ENCODE measurements at places on chromosomes 3 and 15.

GRCh38 chr3:38454178-38454883 lies 641 bp downstream of the ACVR2B start:
- peak overlapping the region; percentile 63 for H3K4me3 ChIP-seq
- no peaks in the 10 kb centered on the region for H3K27me3 ChIP-seq
- peaks cover 10% of the 10 kb centered on the region for H3K4me1 ChIP-seq

- H3K27ac ChIP-seq: no peak overlapping the region
- no peak for DNase-seq
- peaks cover 3% of the 10 kb centered on the region for H3K4me1 ChIP-seq
Observed at GRCh38 chr3:179606534-179607085, 2.0 kb downstream of the NDUFB5 start.

GRCh38 chr15:23860290-23861245 lies 173.5 kb upstream of the NDN start:
- no peak overlapping the region for H3K4me3 ChIP-seq
- H3K27me3 ChIP-seq: no peaks in the 10 kb centered on the region
- H3K36me3 ChIP-seq: no peaks in the 10 kb centered on the region
- peak; percentile 79 for DNase-seq
- H3K4me1 ChIP-seq: no peaks in the 10 kb centered on the region

DNA sequence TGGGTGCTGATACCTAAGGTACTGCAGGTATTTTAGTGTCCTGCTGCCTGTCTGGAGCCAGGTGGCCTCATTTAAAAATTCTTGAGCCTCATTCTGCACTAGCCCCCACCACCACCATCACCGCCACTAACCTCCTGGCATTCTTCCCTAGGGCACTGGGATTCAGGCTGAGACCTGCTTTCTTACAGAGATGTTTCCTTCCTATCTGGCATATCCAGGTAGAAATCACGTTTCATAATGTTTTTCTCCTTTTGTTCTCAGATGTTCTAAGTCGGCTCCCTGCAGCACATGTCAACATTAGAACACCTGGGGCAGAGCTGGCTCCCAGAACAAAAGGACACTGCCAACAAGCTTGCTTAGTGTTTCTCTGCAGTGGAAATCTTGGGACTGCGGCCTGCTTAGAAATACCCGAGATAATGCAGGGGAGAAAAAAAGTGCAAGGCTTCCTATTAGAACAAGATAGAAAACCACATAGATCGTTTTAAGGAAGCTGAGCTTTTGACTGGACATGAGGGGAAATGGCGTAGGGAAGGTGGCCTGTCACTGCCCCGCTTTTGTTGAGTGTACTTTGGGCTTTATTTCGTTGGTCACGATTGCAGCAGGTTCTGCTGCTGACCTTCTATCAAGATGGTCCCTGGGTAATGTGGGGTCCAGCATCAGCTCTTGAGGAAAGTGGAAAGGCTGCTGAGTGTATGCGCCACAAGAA lies 59.6 kb upstream of the PPARG start:
- no peaks in the 10 kb centered on the region for H3K4me1 ChIP-seq
- H3K4me3 ChIP-seq: no peak overlapping the region
- no peak overlapping the region for H3K27ac ChIP-seq
- no peak for DNase-seq
- H3K36me3 ChIP-seq: no peaks in the 10 kb centered on the region

DNA sequence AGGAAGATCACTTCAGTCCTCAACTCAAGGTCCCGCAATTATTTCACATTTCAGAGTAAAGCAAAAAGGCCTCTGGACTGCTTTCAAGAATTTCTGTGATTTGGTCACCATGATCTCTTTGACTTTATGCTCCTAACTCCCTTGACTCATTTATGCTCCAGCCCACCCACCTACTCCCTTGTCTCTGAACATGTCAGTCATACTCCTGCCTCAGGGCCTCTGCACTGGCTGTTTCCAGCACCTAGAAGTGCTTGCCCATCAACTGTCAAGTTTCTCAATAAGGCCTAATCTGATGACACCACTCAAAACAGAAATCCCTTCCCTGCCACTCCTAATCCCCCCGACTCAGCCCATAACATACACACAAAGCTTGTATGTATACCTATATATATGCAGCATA lies 36.1 kb upstream of the CSPG5 start:
- no peak overlapping the region for H3K4me3 ChIP-seq
- no peaks in the 10 kb centered on the region for H3K27me3 ChIP-seq
- no peak for DNase-seq

GRCh38 chr3:114711321-114711886 lies 417.6 kb downstream of the TIGIT start:
- no peaks in the 10 kb centered on the region for H3K27me3 ChIP-seq
- DNase-seq: no peak
- H3K36me3 ChIP-seq: no peaks in the 10 kb centered on the region
- no peak overlapping the region for H3K27ac ChIP-seq
- no peak overlapping the region for H3K4me3 ChIP-seq

DNA sequence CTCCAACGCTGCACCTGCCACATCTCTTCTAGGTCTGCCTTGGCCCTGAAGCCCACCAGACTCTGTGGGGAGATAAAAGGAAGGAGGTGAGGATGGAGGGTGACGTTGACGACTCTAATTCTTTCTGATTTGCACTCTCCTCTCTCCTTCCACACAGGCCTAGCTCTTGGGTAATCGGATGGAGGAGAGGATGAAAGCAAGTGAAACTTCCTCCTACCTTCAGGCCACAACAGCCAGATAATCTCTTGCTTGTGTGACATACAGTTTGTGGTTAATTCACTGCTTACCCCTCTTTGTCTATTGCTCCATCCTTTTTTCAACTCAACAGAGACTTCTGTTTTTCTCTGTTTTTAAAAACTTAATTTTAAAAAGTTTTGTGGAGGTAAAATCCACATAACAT lies 208.1 kb downstream of the SV2B start:
- no peak overlapping the region for H3K27ac ChIP-seq
- no peaks in the 10 kb centered on the region for H3K36me3 ChIP-seq
- DNase-seq: no peak
- H3K4me1 ChIP-seq: peaks cover 4% of the 10 kb centered on the region

- H3K4me3 ChIP-seq: no peak overlapping the region
- H3K4me1 ChIP-seq: no peaks in the 10 kb centered on the region
- peak; percentile 61 for DNase-seq
- H3K27ac ChIP-seq: no peak overlapping the region
- H3K36me3 ChIP-seq: no peaks in the 10 kb centered on the region
Observed at GRCh38 chr3:42752961-42753360, 20.1 kb downstream of the CCDC13 start.

- no peaks in the 10 kb centered on the region for H3K36me3 ChIP-seq
- DNase-seq: peak; percentile 60
- no peak overlapping the region for H3K4me3 ChIP-seq
- no peaks in the 10 kb centered on the region for H3K4me1 ChIP-seq
- no peaks in the 10 kb centered on the region for H3K27me3 ChIP-seq
Observed at GRCh38 chr3:170437696-170438407, 19.2 kb downstream of the CLDN11 start.

- H3K4me1 ChIP-seq: no peaks in the 10 kb centered on the region
- peak; percentile 98 for DNase-seq
- no peaks in the 10 kb centered on the region for H3K27me3 ChIP-seq
Observed at GRCh38 chr3:125916376-125916978, 52.5 kb upstream of the ROPN1B start.

- no peaks in the 10 kb centered on the region for H3K4me1 ChIP-seq
- H3K27me3 ChIP-seq: no peaks in the 10 kb centered on the region
- DNase-seq: no peak
- no peak overlapping the region for H3K4me3 ChIP-seq
- H3K36me3 ChIP-seq: no peaks in the 10 kb centered on the region
- no peak overlapping the region for H3K27ac ChIP-seq
Observed at GRCh38 chr3:57038466-57039164, 21.8 kb upstream of the SPATA12 start.

- H3K27me3 ChIP-seq: no peaks in the 10 kb centered on the region
- no peak overlapping the region for H3K4me3 ChIP-seq
- H3K36me3 ChIP-seq: no peaks in the 10 kb centered on the region
- no peak overlapping the region for H3K27ac ChIP-seq
Observed at GRCh38 chr3:52798978-52799476, 4.4 kb downstream of the ITIH3 start.

DNA sequence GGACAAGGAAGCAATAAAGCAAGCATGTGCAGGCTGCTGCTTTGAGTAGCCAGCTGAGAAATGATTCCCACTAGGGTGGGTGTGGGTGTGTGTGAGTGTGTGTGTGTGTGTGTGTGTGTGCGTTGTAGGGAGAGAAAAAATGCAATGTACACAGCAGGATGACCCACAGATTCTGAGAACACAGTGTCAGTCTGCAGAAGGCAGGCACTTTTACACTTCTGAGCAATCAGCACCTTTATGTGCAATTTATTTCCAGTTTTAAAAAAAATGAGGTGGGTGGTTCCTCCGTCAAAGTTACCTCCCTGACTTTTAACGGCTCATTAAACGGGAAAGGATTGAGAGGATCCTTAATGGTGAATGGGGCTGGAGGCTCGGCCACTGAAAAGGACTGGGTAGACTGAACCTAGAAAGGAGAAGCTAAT lies 38.5 kb upstream of the LIPC start:
- no peaks in the 10 kb centered on the region for H3K36me3 ChIP-seq
- H3K27ac ChIP-seq: no peak overlapping the region
- no peak for DNase-seq
- no peaks in the 10 kb centered on the region for H3K27me3 ChIP-seq

- H3K4me1 ChIP-seq: no peaks in the 10 kb centered on the region
- no peaks in the 10 kb centered on the region for H3K27me3 ChIP-seq
- no peak overlapping the region for H3K4me3 ChIP-seq
- no peak for DNase-seq
- H3K27ac ChIP-seq: no peak overlapping the region
Observed at GRCh38 chr3:187286467-187287059, 5.0 kb downstream of the MASP1 start.

GRCh38 chr3:154660811-154661210 lies 230.8 kb upstream of the GPR149 start:
- H3K36me3 ChIP-seq: no peaks in the 10 kb centered on the region
- no peaks in the 10 kb centered on the region for H3K27me3 ChIP-seq
- H3K27ac ChIP-seq: no peak overlapping the region
- no peak overlapping the region for H3K4me3 ChIP-seq
- no peak for DNase-seq
- H3K4me1 ChIP-seq: no peaks in the 10 kb centered on the region

- no peak overlapping the region for H3K27ac ChIP-seq
- H3K27me3 ChIP-seq: no peaks in the 10 kb centered on the region
- no peaks in the 10 kb centered on the region for H3K4me1 ChIP-seq
- no peak overlapping the region for H3K4me3 ChIP-seq
Observed at GRCh38 chr15:39165020-39165706, 415.7 kb upstream of the THBS1 start.

- H3K27me3 ChIP-seq: no peaks in the 10 kb centered on the region
- no peaks in the 10 kb centered on the region for H3K4me1 ChIP-seq
- H3K4me3 ChIP-seq: no peak overlapping the region
- DNase-seq: peak; percentile 74
- no peak overlapping the region for H3K27ac ChIP-seq
- H3K36me3 ChIP-seq: no peaks in the 10 kb centered on the region
Observed at GRCh38 chr15:56460071-56460470, 4.9 kb downstream of the MNS1 start.

GRCh38 chr15:39397883-39398282 lies 183.0 kb upstream of the THBS1 start:
- no peak for DNase-seq
- H3K27ac ChIP-seq: no peak overlapping the region
- no peaks in the 10 kb centered on the region for H3K27me3 ChIP-seq
- H3K4me3 ChIP-seq: no peak overlapping the region
- no peaks in the 10 kb centered on the region for H3K36me3 ChIP-seq
- H3K4me1 ChIP-seq: no peaks in the 10 kb centered on the region

GRCh38 chr3:4401441-4401840 lies 65.6 kb downstream of the SUMF1 start:
- H3K4me3 ChIP-seq: no peak overlapping the region
- H3K27me3 ChIP-seq: no peaks in the 10 kb centered on the region
- no peaks in the 10 kb centered on the region for H3K36me3 ChIP-seq
- peaks cover 3% of the 10 kb centered on the region for H3K4me1 ChIP-seq

DNA sequence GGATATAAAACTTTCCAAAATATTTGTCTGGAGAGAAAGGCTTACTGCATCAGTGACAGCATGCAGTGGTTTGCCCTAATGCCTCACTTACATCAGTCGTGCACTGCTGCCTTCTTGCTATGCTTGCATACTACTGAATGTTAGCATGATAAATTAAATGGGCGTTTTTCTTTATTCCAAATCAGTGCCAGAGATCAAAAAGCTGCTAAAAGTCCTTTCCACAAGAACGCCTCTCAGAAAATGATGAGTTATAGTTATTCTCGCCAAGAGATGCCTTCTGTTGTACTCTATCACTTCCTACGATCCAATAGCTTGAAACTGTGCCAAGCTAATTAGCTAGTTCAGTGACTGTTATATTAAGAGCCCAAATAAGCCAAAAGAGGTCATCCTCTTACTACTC lies 345.8 kb upstream of the ROBO2 start:
- no peak for DNase-seq
- H3K4me3 ChIP-seq: no peak overlapping the region
- no peak overlapping the region for H3K27ac ChIP-seq
- no peaks in the 10 kb centered on the region for H3K4me1 ChIP-seq
- no peaks in the 10 kb centered on the region for H3K27me3 ChIP-seq
- no peaks in the 10 kb centered on the region for H3K36me3 ChIP-seq

DNA sequence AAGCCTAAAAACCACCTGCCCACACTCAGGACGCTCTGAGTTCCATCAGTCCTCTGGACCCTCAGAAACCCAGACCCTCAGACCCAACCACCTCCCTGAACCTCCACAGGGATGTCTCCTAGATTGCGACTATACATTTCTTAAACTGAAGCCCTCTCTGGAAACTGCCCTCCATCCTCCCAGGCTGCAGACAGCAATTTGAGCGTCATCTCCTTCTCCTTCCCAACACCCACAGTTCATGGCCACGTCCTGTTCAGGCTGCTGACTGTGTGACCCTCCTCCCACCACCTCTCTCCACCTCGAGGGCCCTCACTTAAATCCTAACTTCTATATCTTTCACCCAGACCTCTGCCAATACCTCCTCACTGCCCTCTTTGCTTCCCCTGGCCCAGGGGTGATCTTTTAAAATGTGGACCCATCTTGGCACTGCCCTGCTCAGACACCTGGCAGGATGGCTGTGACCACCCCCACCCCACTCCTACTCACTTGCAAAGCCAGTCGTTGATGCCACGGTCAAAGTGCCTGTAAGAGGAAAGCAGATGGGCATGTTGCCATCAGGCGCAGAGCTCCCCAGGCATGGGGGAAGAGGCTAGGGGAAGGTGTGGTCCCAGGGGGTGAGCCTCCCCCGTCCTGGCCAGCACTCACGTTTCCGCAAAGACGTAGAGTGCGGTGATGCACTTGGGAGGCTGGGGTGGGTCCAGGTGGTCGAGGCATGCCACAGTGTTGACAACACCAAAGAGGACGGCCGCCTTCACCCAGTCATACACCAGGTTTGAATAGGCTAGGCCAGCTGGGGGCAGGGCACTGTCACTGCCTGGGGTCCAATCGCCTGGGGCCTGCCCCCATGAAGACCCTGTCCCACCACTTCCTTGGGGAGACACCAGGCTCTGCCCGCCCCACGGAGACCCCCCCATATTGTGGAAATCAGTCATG lies 6.0 kb downstream of the HHATL start:
- no peaks in the 10 kb centered on the region for H3K4me1 ChIP-seq
- H3K27me3 ChIP-seq: no peaks in the 10 kb centered on the region
- DNase-seq: no peak
- H3K36me3 ChIP-seq: no peaks in the 10 kb centered on the region
- H3K27ac ChIP-seq: no peak overlapping the region
- no peak overlapping the region for H3K4me3 ChIP-seq

- no peak for DNase-seq
- no peaks in the 10 kb centered on the region for H3K36me3 ChIP-seq
- H3K4me1 ChIP-seq: no peaks in the 10 kb centered on the region
Observed at GRCh38 chr3:87101861-87102625, 111.1 kb upstream of the VGLL3 start.

GRCh38 chr15:94238539-94239118 lies 7.3 kb downstream of the MCTP2 start:
- H3K4me1 ChIP-seq: no peaks in the 10 kb centered on the region
- H3K27ac ChIP-seq: no peak overlapping the region
- no peak overlapping the region for H3K4me3 ChIP-seq
